ENCODE measurements at places on chromosomes 5 and 9.

- DNase-seq: no peak
These were observed 294.3 kb downstream of the FBXL7 start for GRCh38 chr5:15794052-15794985.

DNA sequence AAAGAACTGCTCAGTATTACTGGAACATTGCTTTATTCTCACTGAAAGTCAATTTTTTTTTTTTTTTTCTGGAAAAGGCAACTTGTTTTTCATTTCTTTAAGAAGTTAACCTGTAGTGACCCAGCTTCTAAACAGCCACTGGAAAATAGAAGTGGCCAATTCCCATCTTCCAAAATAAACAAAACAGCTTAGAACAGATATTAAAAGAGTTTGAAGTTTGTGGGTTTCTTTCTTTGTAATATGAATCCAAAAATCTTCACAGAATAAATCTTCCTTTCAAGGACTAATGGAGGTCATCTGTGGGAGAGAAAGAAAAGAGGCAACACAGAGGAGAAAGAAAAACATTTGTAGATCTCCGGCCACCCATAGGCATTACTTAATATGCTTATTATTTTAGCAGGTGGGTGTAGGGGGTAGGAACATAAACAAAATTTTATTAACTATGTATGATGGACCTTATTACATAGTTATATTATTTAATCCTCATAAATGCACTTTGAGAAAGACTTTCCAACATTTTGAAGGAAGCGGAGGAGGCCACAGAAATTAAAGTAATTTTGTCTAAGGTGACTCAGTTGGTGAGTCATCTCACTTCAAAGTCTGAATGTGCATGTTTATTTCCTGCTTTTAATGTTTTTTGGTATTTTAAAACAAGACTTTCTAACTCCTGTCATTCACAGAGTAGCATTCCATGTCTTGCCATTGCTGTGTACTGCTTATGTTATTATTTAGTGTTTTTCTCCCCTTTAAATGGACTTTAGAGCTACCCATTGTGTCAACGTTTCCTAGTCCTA, 1791.8 kb upstream of the WWC1 start:
- DNase-seq: no peak

DNA sequence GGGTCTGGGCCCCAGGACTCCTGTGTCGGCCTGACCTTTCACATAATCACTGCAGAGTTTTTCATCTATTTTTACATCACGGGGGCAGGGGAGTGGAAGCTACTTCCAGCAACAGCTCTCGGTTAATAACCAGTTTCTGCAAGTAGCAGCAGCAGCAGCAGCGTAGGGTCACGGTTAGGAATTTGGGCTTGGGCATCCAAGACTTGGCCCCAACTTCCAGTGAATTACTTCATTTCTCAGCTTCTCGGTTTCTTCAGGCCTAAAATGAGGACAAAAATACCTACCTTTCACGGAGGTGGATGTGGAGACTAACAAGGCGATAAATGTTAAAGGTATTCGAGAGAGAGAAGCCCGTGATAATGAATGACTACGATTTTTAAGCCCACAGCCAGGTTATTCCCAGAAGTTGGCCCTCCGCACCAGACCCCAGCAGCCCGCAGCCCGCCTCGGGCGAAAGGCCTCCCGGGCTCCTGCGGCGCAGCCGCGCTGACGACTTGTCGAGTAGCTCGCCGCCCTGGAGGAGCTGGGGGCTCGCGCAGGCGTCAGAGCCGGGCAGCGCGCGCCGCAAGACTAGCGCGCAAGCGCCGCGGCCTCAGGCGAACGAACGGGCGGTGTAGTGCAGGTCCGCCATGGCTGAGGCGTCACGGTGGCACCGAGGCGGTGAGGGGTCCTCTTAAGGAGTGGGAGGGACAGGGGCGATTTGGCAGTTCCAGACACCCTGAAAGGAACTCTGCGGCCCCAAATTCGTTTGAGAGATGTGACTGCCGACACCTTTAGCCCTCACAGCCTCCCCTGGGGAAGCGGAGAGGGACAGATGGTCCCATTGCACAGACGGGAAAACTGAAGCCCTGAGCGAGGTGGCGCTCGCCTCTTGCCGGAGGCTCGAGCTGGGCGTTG, at the start of gene PKD2L2:
TSS of gene PKD2L2 (plus strand) at position 595 of the 897 bp plus-strand sequence. CDS start at position 630, 35 bp downstream.
- DNase-seq: peak; percentile 65

DNA sequence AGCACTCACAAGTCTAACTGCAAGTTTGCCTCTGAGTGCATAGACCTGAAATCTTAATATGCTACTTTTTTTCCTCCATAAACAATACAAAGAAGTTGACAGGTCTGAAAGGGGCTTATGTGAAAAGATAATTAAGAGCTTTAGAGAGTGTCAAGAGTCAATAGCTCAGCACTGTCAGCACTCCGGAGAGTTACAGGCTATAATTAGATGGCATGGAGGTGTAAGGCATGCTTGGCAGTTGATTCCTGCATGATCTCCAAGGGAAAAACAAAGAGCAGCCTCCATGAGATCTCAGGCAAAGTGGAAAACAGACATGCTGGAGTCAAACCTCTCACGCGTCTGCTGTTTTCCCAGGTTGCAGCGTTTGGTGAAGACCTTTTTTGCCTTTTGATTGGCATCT, 468.7 kb downstream of the TLE4 start:
- DNase-seq: no peak

- DNase-seq: no peak
These were observed 205.3 kb downstream of the CDH10 start for GRCh38 chr5:24439465-24439864.

DNA sequence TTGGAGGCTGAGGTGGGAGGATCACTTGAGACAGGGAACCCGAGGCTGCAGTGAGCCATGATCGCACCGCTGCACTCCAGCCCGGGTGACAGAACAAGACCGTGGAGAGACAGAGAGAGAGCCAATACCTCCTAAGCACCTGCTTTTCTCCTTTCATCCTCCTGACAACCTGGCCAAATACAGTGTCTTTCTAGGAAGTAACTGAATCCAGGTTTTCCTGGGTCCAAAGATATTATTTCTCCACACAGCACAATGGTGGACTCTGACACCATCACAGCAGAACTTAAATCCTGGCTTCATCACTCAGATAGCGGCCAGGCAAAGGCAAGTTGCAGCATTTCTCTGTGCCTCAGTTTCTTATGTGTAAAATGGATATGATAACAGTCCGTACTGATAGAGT, 21.9 kb downstream of the DUSP1 start:
- no peak for DNase-seq

DNA sequence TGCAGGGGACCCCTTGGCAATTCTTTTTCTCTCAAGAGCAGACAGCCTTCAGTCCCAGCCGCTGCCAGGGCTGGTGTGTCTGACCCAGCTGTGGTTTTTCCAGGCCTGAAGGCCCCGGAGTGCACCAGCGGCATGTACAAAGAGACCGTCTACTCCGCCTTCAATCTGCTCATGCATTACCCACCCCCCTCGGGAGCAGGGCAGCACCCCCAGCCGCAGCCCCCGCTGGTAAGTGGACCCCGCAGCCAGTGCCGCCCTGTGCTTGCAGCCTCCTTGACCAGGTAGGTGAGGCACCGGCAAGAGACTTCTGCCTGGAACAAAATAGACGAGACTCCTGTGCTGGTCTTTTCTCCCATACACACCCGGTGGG, 1.3 kb downstream of the TCF7 start:
- no peak for DNase-seq

DNA sequence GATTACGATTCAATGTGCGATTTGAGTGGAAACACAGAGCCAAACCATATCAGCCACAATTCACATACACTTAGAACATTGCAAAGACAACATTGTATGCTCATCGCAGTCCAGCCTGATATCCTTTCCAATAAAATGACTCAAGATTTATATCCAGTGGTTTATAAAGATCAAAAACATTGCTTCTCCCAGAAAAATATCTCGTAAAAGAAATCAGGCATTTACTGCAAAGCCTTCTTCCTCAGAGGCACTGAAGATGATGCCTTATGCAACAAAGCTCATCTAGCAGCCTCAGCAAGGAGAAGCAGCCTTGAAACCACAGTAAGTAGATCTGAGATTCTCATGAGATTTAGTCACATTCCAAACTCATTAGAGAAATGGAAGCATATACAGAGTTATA, 523.8 kb downstream of the ELAVL2 start:
- DNase-seq: no peak

GRCh38 chr5:155189981-155190380, 176.4 kb downstream of the KIF4B start:
- no peak for DNase-seq

- DNase-seq: no peak
These were observed 302.2 kb downstream of the DIRAS2 start for GRCh38 chr9:90340421-90340820.
